ENCODE measurements at places on chromosomes 3 and 15.

- DNase-seq = no peak
These were observed 84.7 kb downstream of the SEC22A start for GRCh38 chr3:123286308-123287023.

- peak; percentile 37 for DNase-seq
These were observed 14.3 kb downstream of the TLE3 start for GRCh38 chr15:70083418-70083817.

- DNase-seq = peak; percentile 36
These were observed 1088.6 kb downstream of the TUSC7 start for GRCh38 chr3:117798221-117798620.

DNA sequence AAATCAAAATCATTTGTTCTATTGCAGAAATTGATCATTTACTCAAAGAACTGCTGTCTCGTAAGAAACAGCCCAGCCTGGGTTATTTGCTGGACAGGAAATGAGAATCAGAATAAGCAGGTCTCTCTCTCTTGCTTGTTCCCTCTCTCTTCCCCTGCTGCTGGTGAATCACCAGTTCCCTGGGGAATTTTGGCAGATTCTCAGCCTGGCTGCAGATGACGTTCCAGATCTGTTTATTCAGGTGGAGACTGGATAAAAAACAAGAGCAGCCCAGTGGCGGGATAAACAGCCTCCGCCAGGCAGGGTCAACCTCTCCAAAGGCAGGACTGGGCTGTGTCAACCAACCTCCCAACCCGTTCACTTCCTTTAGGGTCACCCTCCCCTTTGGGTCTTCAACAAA lies 72.1 kb downstream of the LRIG1 start:
- DNase-seq = no peak

GRCh38 chr3:66581256-66581655 lies 80.4 kb upstream of the LRIG1 start:
- no peak for DNase-seq
